A549 treated with GW870086 at 1 μM for 4 hours (cell line): ENCODE measurements at places on chromosomes 4 and X. TPM values are rescaled to one million over a fixed set of nuclear protein-coding genes. Genes with fewer than 3 reads are reported as not detected.

Gene ENOPH1
- 27.6 to 32.7 TPM (median 31.1 TPM) in 5 replicates for total RNA-seq

Gene RBM47
- total RNA-seq = 19.5 to 26.4 TPM (median 24.1 TPM) in 5 replicates

Gene FMR1NB
- not detected in 5 replicates for total RNA-seq

Gene UNC5C
- not detected in 5 replicates for total RNA-seq

Gene IDH3G
- total RNA-seq = 58.5 to 62.8 TPM (median 59.4 TPM) in 5 replicates

Gene BEND2
- total RNA-seq = not detected in 5 replicates

Gene NAP1L3
- total RNA-seq = 0.27 to 0.50 TPM (median 0.34 TPM) in 5 replicates

Gene RNF175
- not detected in 5 replicates for total RNA-seq

Gene NALF2
- total RNA-seq = 5.1 to 6.3 TPM (median 5.5 TPM) in 5 replicates

Gene SLITRK4
- total RNA-seq = not detected in 5 replicates

Gene HSFX1
- 0.27 to 0.53 TPM (median 0.35 TPM) in 4 of 5 replicates, not detected in the other for total RNA-seq

Gene MCF2
- 0.06 to 0.10 TPM (median 0.06 TPM) in 3 of 5 replicates, not detected in the others for total RNA-seq

Gene UGT2B15
- 0.06 to 0.17 TPM (median 0.09 TPM) in 3 of 5 replicates, not detected in the others for total RNA-seq
